T-helper 2 cell (primary cell): ENCODE measurements at places on chromosomes 2 and 18.

- DNase-seq = no peak
Measured at GRCh38 chr18:23114171-23114881, 21.0 kb upstream of the CABLES1 start.

- DNase-seq = no peak
Measured at GRCh38 chr2:220151341-220151740, 523.9 kb downstream of the SLC4A3 start.

- DNase-seq = no peak
Measured at GRCh38 chr2:20541651-20542050, 94.8 kb downstream of the RHOB start.

- no peak for DNase-seq
Measured at GRCh38 chr2:214436470-214436869, 25.6 kb downstream of the VWC2L start.

GRCh38 chr18:42706029-42706608 lies 409.4 kb downstream of the RIT2 start:
- no peak for DNase-seq

DNA sequence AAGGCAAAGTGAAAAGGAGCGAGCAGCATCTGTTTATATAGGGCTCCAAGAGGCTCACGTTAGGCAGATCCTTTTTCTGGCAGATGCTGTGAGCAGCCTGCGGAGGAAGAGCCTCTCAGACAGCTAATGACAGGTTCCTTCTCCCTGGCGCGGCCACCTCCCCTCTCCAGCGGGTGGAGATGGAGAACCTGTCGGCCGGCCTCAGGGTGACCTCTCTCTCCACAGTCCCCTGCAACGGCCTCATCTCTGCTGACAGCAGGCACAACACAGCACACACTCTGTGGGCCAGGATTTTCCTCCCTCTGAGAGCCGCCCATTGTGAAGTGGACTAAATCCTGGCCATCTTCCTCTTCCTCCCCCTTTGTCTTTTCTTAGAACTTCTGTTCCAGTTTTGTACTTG lies 119.8 kb downstream of the PRKCE start:
- DNase-seq = no peak

GRCh38 chr2:28904802-28905457 lies 10.5 kb downstream of the WDR43 start:
- no peak for DNase-seq

- DNase-seq = no peak
Measured at GRCh38 chr18:25167612-25168410, 184.2 kb downstream of the ZNF521 start.

- DNase-seq = no peak
Measured at GRCh38 chr2:31433541-31433940, 19.0 kb upstream of the XDH start.

DNA sequence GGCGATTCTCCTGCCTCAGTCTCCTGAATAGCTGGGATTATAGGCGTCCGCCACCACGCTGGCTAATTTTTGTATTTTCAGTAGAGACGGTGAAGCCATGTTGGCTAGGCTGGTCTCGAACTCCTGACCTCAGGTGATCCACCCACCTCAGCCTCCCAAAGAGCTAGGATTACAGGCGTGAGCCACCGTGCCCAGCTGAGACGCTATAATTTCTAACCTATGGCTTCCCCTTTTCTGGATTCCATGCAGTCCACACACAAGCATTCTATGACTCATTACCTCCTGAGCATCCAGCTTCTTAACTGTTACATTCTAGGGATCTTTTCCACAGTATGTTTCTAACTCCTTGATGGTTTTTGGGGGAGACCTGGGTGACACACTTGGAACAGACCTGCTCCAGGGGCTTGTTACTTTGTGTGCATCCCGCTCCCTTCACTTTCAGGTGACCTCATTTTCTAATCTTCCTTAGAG lies 11.8 kb upstream of the KCMF1 start:
- no peak for DNase-seq

- no peak for DNase-seq
Measured at GRCh38 chr2:76867854-76868253, 654.3 kb downstream of the LRRTM4 start.

- no peak for DNase-seq
Measured at GRCh38 chr2:233358335-233358734, 4.0 kb downstream of the DGKD start.

- no peak for DNase-seq
Measured at GRCh38 chr2:225488743-225489142, 89.2 kb downstream of the NYAP2 start.

- DNase-seq = no peak
Measured at GRCh38 chr18:64589000-64589399, 440.1 kb upstream of the LINC00305 start.

- DNase-seq = no peak
Measured at GRCh38 chr2:181264441-181264840, 192.7 kb upstream of the ITGA4 start.

DNA sequence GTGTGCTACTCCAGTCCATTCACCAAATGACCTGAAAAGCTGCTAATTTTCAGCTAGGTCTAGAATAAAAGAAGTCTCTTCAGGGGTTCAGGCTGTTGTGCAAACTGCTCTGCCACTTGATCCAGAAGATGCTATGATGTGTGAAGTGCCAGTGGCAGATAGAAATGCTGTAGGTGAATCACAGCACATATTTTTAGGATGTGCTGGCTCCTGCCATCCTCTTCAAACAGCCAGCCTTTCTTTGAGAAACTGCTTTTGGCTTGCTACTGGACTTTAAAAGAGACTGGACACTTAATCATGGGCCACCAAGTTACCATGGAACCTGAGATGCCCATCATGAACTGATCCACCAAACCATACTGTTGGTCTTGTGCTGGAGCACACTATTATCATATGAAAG lies 322.1 kb downstream of the EN1 start:
- DNase-seq = no peak

GRCh38 chr2:196187898-196188458 lies 16.6 kb upstream of the STK17B start:
- DNase-seq = no peak

- no peak for DNase-seq
Measured at GRCh38 chr2:115757286-115757685, 1314.8 kb downstream of the DPP10 start.

DNA sequence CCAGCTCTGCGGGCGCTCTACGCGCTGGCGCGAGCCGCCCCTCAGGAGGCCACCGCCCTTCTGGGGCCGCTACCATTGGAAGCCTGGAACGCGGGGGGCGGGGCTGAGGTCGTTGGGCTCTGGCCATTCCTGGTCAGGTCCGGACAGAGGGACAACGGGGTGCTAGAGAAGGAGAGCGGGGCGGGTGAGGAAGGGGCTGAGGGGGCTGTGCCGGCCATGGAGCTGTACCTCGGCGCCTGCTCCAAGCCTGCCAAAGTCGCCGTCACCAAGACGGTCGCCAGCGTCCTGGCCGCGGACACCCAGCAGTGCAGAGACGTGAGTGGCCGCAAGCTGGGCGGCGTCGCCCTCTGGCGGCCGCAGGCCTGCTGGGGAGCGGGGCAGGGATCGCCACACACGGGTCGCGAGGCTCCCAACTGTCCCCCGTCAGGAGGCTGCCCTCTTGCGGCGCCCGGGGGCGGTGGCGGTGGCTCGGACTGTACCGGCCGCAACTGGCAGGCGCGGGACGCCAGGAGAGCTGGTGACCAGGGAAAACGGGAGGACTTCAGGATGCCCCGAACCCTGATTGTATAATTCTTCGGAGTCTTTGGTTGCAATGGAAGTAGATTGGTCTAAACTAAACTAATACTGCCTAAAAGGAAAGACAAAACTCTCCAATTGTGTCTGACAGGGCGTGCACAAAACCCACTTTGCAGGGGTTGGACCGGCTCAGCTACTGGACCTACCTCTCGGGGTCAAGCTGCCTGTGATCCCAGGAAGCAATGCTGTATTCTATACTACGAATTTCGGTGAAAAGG lies at the start of gene FSIP2:
FSIP2 (plus strand) TSS at position 126 of the 794 bp plus-strand sequence; CDS start at position 217, 91 bp downstream.
- no peak for DNase-seq

GRCh38 chr2:117785740-117786139 lies 28.8 kb upstream of the DDX18 start:
- DNase-seq = peak; percentile 7

- DNase-seq = no peak
Measured at GRCh38 chr2:149082735-149083134, 44.2 kb downstream of the LYPD6B start.

DNA sequence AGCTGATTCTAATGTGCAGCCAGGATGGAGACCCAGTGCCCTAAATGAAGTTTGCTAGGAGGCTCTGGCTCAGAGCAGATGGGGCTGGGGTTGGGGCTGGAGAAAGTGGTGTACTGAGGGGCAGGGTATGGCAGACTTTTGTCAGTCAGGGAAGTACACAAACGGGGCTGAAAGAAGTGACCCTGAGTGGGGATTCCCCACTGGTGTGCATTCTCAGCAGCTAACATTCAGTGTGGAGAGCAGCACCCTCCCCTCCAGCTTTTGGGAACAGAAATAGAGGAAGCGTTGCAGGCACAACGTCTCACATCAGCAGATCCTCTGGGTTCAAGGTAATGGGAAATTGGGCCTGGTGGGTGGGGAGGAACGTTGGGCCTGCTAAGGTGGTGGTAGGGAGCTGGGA lies 89.1 kb upstream of the GCFC2 start:
- DNase-seq = no peak

- DNase-seq = no peak
Measured at GRCh38 chr2:215371915-215372897, 60.3 kb downstream of the ATIC start.

- no peak for DNase-seq
Measured at GRCh38 chr2:208135794-208136715, 6.4 kb upstream of the CRYGC start.

DNA sequence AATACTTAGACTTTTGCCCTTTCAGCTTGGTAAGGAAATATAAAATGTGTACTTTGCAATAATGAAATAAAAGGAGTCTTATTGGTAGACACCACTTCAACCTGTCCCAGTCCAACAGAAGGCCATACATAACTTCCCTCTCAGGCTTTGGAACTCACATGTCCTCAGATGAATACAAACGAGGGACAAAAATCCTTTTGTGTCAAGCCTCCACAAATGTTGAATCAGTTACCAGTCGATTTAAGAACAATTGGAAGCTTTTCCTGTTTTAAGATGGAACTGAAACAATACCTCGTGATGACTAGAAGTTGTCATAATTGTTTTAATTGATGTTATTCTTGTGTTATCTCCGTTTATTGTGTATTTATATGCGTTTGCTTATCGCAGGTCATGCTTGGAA lies 385.1 kb upstream of the POU3F3 start:
- DNase-seq = no peak

GRCh38 chr2:228541789-228542188 lies 360.3 kb upstream of the SPHKAP start:
- no peak for DNase-seq

DNA sequence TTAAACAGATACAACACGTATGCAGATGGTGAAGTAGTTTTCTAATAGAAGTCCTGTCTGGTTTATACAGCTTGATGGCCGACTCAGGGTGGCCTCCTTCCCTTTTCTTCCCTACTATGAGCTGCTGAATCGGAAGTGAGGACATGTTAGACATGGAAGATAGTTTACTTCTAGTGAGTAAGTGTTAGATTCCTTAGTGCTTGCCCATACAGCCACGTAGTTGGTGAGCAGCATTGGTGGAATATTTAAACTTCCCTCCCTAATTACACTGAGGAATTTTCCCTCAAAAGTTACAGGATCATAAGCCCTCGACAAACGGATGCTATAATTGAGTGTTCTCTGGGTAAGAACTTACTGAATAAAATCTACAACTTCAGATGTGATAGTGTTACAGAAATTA lies 52.1 kb downstream of the RHBDD1 start:
- no peak for DNase-seq

DNA sequence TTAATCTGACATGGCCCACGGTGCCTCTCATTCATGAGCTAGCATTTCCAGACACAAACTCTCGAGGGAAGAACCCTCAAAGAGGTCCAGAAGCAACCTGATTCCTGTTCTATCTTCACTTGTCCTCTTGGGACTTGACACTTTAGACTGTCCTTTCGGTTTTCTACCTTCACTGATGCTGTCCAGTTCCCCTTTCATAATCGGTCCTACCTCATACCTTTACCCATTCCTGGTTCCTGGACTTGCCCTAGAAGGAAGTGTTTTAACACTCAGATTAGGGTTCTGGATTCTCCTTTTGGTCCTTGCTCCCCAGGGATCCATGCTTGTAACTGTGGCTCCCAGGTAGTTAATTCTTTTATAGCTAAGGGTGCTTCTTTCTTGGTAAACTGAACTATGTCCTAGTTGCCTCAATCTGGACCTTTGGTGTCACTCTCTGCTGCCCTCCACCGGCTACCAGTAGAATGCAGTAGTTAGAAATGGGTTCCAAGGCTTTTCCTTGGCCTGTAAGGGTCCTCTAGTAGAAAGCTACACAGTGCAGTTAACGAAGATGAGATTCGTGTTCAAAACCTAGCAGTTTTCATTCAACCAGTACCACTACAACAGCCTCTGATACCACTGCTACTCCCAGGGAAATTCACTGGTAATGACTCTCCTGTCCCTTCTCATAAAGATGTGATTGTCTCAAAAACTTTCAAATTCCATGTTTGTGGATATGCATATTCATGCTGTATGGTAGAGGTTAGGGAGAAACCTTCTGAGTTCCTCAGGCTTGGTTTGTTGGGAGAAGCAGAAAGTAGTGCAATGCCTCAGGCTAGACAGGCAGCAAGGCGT lies 178.1 kb upstream of the CYP26B1 start:
- no peak for DNase-seq

GRCh38 chr18:58476516-58477256 lies 152.2 kb downstream of the ALPK2 start:
- DNase-seq = no peak

- DNase-seq = no peak
Measured at GRCh38 chr2:7711167-7711566, 794.0 kb downstream of the RNF144A start.

DNA sequence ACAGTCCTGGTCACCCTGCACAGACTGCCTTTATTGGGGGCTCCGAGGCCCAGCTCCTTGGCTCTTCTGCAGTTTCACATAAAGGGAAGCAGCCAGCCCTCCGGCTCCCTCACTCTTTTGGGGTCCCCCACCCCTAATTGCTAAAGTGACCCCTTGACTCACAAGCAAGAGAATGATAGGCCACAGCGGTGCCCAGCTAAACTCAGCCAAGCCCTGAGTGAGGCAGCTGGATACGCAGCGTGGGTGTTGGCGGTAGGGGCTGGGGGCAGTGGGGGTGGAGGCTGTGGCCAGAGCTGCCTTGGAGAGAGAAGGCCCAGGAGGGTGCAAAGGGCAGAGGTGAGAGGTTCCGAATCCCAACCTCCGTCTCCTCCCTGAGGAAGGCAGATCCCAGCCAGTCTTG lies 25.5 kb upstream of the ALPP start:
- no peak for DNase-seq

GRCh38 chr2:172251231-172251630 lies 148.5 kb upstream of the DLX2 start:
- no peak for DNase-seq

GRCh38 chr2:174158003-174158402 lies 90.3 kb downstream of the OLA1 start:
- no peak for DNase-seq

GRCh38 chr2:229118927-229119326 lies 152.2 kb downstream of the PID1 start:
- no peak for DNase-seq
